NCI-H460 (cell line): ENCODE measurements at places on chromosomes 2 and 18. TPM values are rescaled to one million over a fixed set of nuclear protein-coding genes. Genes with fewer than 3 reads are reported as not detected.

GRCh38 chr2:74835831-74836674 lies 2.1 kb downstream of the HK2 start:
- DNase-seq, result peak; percentile 52

DNA sequence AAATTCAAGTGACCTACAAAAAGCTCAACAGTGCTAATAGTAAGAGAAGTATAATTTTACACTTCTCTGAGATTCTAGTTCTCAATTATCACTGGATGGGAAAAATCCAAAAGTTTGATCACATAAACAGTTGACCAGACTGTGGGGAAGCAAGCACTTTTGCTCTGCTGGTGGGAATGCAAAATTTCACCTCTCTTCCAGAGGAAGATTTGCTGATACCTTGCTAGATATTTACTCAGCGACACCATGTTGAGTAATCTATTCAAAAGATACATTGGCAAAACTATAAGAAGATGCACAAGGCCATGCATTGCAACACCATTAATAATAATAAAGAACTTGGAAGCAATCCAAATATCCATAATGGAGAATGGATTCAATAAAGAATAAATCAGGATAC lies 204.4 kb downstream of the MREG start:
- no peak for DNase-seq

DNA sequence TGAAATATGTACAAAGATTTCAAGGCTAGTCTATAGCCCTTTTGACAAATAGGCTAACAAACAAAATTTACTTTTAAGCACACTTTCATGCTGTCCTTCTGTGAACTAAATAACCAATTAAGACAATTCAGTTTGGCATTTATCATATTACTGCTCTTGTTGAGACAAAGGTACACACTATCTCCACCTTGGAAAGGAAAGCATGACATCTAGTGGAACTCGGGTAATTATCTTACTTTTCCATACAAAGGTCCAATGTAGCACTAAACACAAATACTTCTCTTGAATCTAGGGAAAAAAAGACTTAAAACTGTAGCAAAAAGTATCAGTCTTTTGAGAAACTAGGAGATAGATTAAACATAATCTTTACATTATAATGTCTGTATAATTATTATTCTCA lies 125.0 kb upstream of the CD226 start:
- DNase-seq, result peak; percentile 37

Gene FN1
- total RNA-seq, result 1,230 and 1,236 TPM in 2 replicates

Gene LRRTM1
- total RNA-seq, result not detected in 2 replicates
